Endothelial cell of umbilical vein (primary cell): ENCODE measurements at places on chromosomes 1 and 21. TPM values are rescaled to one million over a fixed set of nuclear protein-coding genes. Genes with fewer than 3 reads are reported as not detected.

MLLT11 gene
- 26.5 and 38.1 TPM in 2 replicates for total RNA-seq

KCNJ15 gene
- total RNA-seq = 1.4 and 1.5 TPM in 2 replicates

S100A7A gene
- not detected in 2 replicates for total RNA-seq

IBA57 gene
- total RNA-seq = 7.7 and 9.9 TPM in 2 replicates

OR10Z1 gene
- not detected in 2 replicates for total RNA-seq

BLZF1 gene
- total RNA-seq = 19.7 and 21.2 TPM in 2 replicates

NEXN gene
- total RNA-seq = 11.7 and 14.2 TPM in 2 replicates

PLA2G2D gene
- total RNA-seq = not detected in 2 replicates

CD101 gene
- 0.30 and 0.97 TPM in 2 replicates for total RNA-seq

PTAFR gene
- 0.18 and 0.20 TPM in 2 replicates for total RNA-seq

FHAD1 gene
- total RNA-seq = 0.51 and 0.69 TPM in 2 replicates
